Activated CD4-positive, alpha-beta T cell treated with anti-CD3 and anti-CD28 coated beads, Interleukin-2, Interleukin-6, amounts not matched to agents 100 ng/mL and 50 ng/mL, durations not matched to agents 16 hours and 8 hours (primary cell): ENCODE measurements at places on chromosomes 5 and 9.

GRCh38 chr5:167147879-167148278, 1143.6 kb upstream of the WWC1 start:
- no peak for DNase-seq

- no peak for DNase-seq
Measured at GRCh38 chr9:112869041-112869529, 21.6 kb downstream of the SLC46A2 start.

GRCh38 chr5:4159681-4160080, 564.0 kb downstream of the IRX1 start:
- no peak for DNase-seq

- no peak for DNase-seq
Measured at GRCh38 chr9:133618726-133619125, 9.5 kb upstream of the FAM163B start.

DNA sequence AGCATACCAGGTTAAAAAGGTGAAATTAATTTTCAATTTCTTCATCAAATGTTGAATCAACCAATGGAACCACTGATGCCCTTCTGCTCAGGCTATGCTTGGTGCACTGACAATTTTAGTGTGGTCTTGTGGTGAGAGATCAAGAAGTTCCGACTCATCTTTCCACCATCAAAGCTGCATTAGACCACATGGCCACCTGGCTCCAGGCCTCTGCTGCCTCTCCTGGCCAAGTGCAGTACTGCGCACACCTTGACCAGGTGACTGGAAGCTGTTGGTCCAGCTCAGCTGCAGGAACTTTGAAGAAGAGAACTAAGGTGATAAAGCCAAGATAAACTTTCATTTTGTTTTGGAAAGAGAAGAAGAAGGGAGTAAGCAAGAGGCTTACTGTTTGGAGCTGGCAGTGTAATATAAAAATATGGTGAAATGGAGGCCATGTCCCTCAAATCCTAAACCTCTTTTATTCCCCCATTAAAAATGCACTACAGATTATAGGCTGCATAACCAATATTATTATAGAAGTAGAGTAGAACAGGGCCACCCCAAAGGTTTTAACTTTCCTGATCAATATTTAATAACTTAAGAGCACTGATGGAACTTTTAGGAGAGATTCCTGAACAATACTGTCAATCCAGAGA, 315.5 kb upstream of the C9orf72 start:
- DNase-seq, result peak; percentile 70

DNA sequence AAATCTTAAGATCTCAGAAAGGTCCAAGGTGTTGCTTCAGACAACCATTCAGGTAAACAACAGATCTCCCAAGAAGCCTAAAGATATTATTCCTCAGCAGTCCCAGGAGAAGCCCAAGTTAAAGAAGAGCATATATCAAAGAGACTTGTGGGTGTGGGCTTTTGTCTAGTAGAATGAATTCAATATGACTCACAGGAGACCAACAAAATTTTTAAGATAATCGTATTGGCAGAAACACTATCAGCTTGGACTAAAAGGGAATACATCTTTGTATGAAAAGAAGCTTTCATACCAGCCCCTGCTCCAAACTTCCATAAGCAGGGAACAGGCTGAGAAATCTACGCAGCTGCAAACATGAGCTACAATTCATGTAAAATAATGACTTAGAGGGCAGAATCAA, 10.2 kb downstream of the CTNNAL1 start:
- no peak for DNase-seq

DNA sequence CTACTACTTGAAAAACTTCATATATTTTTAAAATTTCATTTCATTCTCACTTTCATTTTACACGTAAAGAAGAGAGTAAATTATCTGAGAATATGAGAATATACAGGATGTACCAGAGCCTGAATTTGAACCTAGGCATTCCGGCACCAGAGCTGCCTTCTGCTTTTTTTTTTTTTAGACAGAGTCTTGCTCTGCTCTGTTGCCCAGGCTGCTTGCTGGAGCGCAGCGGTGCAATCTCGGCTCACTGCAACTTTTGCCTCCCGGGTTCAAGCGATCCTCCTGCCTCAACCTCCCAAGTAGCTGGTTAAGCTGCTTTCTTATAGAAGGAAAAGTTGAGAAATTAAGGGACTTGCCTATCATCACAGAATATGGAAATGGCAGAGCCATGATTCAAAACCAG, 540.1 kb downstream of the EBF1 start:
- no peak for DNase-seq

DNA sequence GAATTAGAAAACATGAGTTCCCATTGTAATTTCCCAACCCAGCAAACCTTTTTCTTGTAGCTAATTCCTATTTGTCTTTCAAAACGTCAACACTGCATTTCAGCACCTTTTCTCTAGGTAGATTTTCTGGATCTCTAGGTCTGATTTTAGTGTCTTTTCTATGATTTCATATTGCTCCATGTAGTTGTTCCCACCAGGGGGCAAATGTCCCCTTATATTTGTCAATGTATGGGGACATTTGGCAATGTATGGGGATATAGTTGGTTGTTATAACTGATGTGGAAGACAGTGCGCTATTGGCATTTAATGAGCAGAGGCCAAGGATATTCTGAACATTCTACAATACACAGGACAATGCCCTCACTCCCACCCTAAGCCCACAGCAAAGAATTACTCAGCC, 273.9 kb upstream of the ADRA1B start:
- DNase-seq, result no peak

- no peak for DNase-seq
Measured at GRCh38 chr9:38227656-38228055, 158.6 kb upstream of the SHB start.

GRCh38 chr9:72984991-72985390, 32.1 kb upstream of the ALDH1A1 start:
- no peak for DNase-seq

GRCh38 chr9:76557674-76558225, 98.8 kb downstream of the GCNT1 start:
- no peak for DNase-seq

DNA sequence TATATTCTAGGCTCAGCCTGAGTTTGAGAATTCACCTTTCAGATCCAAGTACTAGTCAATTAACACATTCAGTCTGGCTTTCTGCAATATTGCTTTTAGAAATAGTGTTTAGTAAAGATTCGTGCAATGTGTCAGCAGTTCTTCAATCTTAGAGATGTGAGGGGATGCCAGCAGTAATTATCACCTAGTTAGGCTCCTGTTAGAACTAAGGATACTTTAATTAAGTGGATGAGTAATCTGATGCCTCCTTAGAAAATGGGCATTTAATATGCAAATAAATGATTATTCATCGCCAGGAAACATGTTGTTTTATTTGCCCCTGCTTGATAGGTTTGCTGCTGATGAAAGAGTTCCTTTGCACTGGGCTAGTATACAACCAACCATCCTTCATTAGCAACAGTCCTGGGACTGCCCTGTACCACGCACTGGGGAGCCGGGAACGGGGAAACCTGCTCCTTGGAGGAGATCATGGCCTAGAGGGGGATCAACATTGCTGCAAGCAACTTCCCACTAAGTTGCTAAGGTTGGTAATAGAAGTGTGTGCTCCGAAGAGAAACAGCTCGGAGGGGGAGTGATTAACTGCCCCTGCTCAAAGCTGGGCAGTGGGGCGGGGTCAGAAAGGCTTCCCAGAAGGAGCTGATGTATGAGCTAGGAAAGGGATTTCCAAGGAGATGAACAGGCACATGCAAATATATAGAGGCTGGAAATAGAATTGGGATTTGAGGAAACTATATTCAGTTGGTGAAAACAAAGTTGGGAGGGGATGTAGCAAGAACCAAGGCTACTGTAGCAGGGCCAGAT, 231.8 kb downstream of the DRD1 start:
- no peak for DNase-seq

DNA sequence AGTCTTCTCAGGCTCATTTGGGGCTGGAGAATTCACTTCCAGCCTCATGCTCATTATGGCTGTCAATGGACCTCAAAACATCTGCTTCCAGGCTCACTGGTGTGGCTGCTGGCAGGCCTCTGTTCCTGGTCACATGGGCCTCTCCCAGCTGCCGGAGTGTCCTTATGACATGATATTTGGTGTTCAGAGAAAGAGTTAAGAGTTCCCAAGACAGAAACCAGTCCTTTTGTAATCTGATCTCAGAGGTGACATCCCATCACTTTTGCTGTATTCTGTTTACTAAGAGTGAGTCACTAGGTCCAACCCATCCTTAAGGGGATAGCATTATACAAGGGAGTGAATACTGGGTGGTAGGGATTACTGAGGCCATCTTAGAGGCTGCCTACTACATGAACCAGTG, 104.6 kb downstream of the CACNA1B start:
- DNase-seq, result no peak

GRCh38 chr5:1507961-1508658, 15.7 kb downstream of the LPCAT1 start:
- no peak for DNase-seq

DNA sequence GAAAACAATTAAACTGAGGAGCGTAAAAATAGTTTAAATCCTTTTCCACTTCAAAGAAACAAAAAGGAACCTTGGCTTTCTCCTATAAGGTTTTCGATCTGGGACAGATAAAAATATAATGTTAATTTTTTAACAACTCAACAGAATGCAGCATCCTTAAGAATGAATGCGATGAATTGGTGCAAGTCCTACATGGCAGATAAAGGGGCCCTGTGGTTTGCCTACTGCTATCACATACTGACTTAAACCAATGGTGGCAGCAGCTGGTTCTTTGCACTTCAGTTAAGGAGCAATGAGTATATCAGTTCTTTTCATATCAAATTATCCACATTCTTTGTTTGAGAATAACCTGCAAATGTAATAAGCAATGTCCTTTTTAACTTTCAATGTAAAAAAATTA, 12.4 kb upstream of the TYRP1 start:
- DNase-seq, result no peak

DNA sequence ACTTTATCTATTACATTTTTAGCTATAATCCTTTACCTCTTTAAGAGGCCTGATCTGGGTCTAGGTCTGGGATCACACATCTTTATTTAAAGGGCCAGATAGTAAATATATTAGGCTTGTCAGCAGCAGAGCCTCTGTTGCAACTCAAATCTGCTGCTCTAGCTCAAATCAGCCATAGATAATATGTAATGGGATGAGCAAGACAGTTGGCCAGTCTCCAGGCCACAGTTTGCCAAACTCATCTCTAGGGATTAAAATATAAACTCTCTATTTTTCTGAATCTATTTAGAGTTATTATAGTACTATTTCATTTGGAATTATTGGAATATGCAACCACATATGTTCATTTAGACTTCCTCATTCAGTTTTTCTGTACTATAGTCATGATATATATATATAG, 115.9 kb upstream of the MINAR2 start:
- no peak for DNase-seq
